ENCODE measurements at places on chromosomes 5 and 9. TPM values are rescaled to one million over a fixed set of nuclear protein-coding genes. Genes with fewer than 3 reads are reported as not detected.
A peak's percentile ranks its signal among the peaks of the same experiment; 100 is the strongest.

GRCh38 chr9:94760660-94761059 lies 34.2 kb downstream of the AOPEP start:
- DNase-seq: no peak

The CSF1R gene
- polyA plus RNA-seq: not detected

- no peak for DNase-seq
These were observed 197.8 kb downstream of the AUH start for GRCh38 chr9:91163773-91164471.

The PCDHGB6 gene
- 0.04 TPM for polyA plus RNA-seq

DNA sequence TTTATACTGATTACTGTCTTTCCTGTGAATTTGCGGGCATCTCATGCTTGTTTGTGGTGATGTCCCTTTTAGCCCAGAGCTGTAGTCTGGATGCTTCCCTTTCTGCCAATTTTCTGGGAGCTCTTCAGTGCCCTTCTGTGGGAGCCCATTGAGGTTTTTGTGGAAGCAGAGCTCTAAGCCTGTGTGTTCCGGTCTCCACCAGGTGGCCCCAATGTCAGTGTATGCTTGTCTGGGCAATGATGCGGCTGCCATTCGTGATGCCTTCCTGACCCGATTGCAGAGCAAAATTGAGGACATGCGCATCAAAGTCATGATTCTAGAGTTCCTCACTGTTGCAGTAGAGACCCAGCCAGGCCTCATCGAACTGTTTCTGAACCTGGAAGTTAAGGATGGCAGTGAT lies 35.1 kb downstream of the SH3GLB2 start:
- DNase-seq: no peak

DNA sequence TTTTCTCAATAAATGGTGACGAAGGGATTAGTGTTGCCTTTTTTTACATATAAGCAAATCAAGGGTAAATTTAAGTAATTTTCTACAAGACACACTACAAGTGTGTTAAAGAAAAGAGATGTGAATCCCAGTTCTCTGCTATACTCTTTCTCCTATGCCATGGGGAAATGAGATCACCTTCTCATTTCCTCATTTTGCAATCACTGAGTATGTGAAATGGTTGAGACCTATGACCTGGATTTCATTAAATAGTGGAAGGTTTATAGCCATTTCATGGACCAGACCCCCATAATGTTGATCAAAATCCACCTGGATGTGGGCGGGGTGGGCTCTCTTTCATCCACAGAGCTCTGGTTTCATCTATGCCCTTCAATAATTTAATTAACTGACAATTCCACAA lies 66.9 kb upstream of the SLIT3 start:
- DNase-seq: no peak

GRCh38 chr5:74938250-74938933 lies 72.2 kb upstream of the FAM169A start:
- no peak for DNase-seq

The ATP6V1G1 gene
- polyA plus RNA-seq: 110 TPM

DNA sequence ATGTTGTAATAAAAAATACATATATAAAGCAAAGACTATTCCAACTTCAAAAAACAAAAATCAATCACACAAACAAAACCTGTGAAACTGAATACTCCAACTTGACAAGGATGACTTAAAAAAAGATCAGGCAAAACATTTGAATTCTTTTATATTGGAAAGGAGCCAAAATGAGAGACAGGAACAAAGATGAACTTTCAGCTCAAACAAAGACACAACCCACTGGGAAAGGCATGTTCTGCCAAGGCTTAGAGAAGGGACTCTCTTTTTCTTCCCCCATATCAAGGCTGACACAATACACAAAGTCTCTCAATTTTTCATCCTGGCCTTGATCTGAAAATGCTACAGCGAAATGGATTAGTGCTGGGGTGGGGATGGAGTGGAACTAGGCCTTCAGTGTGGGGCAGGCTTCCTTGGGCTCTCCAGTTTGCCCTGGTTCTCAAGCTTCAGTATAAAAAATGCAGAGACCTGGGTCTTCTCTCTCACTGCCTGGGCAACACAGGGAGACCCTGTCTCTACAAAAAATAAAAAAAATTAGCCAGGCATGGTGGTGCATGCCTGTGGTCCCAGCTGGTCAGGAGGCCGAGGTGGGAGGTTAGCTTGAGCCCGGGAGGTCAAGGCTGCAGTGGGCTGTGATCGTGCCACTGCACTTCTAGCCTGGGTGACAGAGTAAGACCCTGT lies 11.6 kb upstream of the FAM169A start:
- DNase-seq: no peak

DNA sequence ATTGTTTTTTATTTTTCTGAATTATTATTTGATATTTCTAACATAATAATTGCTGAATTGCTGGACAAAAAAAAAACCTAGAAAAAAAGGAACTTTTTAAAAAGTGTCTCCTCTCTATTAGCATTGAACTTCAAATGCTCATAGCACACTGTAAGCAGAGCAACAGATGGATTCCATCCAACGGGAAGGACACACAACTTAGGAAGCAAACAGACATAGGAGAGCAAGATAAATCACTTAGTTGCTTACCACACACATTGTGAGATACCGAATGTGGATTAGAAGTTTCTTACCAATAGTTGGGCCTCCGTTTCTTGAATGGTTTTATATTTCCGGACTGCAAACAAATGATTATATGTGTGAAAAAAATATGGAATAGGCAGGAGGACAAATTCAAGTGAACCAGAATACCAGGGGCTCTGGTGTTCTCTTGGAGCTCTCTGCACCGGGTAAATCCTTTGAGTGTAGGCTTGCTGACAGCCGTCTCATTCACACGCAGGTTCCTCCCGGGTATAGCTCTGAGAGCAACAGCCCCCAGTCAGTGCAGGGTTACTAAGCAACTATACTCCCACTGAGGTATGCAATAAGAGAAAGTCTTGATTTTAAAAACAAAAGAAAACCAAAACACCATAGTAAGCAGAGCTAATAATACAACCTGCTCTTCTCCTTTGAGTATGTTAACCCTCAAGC lies 217.6 kb downstream of the TMEM167A start:
- DNase-seq: no peak

- DNase-seq: no peak
These were observed 31.3 kb downstream of the IRF1 start for GRCh38 chr5:132459031-132459982.

DNA sequence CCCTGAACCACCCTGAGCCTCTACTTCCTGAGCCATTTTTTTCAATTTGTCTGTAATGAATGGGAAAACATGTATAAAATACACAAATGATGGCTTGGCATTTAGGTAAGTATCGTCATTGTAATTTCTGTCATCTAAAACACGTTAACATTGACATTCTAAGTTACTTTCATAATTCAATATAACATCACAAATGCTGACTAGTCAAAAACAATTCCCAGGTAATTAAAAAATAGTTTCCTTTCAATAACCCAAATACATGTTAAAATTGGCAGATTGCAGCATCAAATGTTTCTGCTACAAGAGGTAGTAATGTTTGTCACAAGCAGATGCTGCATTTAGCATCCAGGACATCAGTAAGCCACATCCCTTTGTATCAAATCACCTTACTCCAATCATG lies 776.4 kb downstream of the KCTD16 start:
- DNase-seq: no peak

- peak; percentile 97 for DNase-seq
These were observed 177.3 kb upstream of the FST start for GRCh38 chr5:53303105-53303504.

DNA sequence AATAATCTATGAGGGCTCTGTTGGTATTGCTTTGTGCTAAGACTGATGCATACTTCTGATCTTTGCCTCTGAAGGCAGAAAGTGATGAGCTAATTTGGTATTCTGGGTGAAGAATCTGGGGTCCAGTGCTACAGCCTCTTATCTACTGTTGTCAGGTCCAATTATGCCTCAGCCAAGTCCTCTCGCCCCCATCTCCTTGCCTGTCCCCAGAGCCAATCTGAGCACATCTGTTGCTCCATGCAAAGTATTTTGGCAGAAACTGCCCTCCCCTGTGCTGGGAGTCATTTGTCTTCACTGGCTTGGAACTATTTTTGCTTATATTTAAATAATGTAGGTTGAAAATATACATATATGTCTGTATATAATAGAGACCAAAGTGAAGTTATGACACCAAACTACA lies 23.4 kb downstream of the LSM11 start:
- DNase-seq: no peak

DNA sequence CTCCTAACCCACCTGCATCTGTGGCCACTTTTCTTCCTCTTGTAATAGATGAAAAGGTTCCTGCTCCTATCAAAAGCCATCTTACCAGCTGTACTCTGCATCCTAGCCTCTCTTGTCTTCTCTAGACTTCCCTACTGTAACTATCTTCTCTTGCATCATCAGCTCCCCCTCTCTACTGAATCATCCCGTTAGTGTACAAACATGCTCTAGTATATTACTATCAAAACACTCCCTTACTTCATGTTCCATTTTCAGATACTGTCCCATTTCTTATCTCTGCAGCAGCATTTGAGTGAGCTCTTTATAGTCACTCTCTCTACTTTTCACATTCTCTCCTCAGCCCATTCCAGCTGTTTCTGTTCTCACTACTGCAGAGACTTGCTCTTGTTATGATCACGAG lies 2.8 kb downstream of the SRA1 start:
- peak; percentile 47 for DNase-seq

The GZMA gene
- not detected for polyA plus RNA-seq

DNA sequence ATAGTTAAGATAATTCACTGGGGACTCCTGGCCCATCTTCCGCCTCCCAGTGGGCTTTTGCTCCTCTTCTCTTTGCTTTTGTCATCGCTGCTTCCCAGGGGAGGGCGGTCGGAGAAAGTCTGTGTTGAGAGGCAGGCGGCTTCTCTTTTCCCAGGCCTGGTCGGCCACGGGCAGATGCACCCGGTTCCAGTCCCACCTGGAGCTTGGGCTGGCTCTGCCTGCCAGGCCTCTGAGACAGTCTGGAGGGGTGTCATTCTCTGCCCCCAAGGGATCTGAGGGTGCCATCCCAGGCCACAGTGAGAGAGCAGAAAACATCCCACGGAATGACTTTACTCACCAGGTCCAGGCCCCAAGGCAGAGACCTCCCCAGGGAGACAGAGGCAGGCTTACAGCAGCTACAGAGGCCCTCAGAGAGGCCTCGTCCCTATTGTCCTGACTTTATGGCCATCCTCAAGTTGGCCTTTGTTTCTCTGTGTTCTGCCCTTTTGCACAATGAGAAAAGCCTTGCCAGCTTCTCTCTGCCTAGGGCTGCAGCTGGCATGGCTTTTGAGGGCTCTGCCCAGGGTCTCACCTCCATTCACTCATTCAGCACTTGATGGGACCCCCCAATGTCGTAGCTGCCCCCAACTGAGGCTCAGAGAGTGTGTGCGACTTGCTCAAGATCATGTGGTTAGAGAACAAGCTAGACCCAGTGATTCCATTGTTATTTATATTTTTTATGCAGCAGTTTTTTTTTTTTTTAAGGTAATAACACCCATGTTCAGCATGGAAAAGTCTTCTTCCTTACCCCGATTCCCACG lies 44.2 kb upstream of the BOD1 start:
- no peak for DNase-seq

DNA sequence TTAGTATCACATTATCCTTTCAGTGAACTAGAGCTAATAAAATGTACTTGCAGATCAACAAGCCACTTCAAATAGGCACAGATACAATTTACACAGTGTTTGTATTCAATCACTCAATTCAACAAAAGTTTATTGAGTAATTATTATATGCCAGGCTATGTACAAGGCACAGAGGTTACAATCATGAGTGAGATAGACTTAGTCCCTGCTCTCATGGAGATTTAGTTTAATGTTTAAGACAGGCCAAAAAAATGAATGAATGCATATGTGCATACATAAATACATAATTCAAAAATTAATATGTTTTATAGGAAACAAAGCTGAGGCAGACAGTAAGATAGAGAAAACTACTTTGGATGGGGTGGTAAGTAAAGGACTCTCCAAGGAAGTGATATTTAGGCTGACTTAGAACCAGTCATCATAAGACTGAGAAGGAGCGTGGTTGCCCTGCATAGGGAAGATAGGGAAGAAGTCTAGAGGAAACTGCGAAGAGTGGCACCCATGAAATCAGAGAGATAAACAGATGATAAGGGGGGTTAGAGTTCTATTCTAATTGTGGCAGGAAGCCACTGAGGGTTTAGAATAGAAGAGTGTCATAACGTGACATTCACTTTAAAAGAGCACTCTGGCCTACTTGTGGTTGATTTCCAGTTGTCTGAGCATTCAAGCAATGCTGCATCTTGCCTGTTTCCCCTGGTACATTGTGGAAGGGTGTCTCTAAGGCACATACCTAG lies 49.7 kb upstream of the GRAMD2B start:
- no peak for DNase-seq

The TNFAIP8 gene
- 7.6 TPM for polyA plus RNA-seq

DNA sequence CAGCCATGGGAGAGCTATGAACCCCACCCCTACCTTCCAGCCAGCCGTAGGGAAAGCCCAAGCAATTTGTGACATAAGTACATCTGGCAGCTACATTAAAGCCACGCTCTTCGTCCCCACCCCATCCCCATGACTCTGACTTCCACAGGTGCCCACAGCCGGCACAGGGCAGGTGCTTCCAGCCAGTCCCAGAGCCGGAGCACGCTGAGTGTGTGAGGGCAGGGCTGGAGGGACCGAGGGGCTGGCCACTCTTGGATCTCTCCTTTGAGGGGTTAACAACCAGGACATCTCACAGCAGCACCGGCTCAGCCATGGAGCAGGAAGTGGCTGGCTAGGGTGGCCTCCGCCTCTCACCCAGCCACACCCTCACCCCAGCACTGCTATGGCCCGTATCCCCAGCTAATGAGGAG lies 2.4 kb upstream of the FAM78A start:
- DNase-seq: no peak

The SLCO4C1 gene
- 0.21 TPM for polyA plus RNA-seq

- no peak for DNase-seq
These were observed 27.0 kb downstream of the PRDM6 start for GRCh38 chr5:123116058-123116457.

The PCDHGA5 gene
- 0.01 TPM for polyA plus RNA-seq

GRCh38 chr5:87807783-87808182 lies 395.1 kb upstream of the CCNH start:
- DNase-seq: no peak

DNA sequence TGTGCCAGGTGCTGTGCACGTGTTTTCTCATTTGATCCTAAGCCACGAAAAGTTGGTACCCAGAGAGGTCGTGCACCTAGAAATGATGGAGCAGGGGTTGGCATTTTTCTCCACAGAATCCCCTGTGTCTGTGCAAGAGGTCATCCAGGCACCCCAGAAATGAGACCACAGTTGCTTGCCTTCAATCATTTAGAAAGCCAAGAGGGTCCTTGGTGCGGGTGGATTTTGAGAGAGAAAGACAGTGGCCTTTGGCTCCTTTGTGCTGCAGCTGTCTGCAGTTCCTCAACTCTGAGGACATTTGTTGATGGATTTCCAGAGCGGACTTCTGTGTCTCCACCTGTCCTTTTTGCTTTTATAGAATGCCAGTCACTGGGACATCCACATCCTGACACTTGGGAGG lies 33.8 kb upstream of the SPRY4 start:
- no peak for DNase-seq

- DNase-seq: peak; percentile 44
These were observed 19.0 kb downstream of the STOM start for GRCh38 chr9:121350993-121351561.

Data from foreskin keratinocyte (primary cell).